ENCODE measurements at places on chromosomes 2 and 18.
A peak's percentile ranks its signal among the peaks of the same experiment; 100 is the strongest.

DNA sequence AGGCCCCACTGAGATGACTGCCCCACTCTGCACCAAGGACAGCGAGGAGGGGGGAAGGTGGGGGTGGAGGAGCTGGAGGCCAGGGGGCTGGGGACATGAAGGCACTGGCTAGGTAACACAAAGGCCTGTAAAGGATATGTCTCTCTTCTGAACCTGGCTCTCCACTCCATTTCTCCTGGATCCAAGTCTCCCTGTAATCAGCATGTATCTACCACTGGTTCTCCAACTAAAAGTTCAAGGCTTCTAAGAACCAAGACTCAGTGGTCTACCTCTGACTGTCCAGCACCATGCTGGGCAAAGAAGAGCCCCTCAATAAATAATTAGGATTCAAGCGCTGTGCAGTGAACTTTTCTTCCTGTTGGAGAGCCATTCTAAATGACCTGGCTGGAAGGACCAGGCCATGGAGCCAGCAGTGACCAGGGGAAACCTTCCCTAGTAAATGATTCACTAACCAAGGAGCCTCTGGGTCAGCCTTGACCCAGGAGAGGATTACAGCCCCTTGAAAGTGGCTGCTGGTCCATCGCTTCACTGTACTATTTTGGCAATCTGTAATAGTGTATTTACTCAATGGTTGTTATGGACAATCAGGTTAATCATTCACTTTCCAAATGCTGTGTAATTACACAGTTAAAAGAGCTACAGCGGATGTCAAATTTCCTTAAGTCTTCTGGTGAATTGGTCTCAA is 73.2 kb downstream of the BCL11A start:
- DNase-seq, result no peak

DNA sequence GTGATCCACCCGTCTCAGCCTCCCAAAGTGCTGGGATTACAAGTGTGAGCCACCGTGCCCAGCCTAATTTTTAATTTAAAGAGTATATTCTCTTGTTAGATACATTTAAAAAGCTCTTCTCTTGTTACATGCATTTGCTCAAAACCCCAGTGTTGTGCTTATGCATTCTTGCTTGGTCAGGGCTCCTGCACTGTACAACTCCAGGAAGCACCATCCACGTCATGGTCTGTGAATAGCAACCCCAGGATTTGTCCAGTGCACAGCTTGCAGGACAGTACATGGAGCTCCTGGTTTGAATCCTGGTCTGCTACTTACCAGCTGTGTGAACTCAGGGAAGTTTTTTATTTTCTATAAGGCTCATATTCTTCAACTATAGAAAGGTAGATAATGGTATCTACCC is 80.8 kb downstream of the MDH1 start:
- DNase-seq, result no peak

DNA sequence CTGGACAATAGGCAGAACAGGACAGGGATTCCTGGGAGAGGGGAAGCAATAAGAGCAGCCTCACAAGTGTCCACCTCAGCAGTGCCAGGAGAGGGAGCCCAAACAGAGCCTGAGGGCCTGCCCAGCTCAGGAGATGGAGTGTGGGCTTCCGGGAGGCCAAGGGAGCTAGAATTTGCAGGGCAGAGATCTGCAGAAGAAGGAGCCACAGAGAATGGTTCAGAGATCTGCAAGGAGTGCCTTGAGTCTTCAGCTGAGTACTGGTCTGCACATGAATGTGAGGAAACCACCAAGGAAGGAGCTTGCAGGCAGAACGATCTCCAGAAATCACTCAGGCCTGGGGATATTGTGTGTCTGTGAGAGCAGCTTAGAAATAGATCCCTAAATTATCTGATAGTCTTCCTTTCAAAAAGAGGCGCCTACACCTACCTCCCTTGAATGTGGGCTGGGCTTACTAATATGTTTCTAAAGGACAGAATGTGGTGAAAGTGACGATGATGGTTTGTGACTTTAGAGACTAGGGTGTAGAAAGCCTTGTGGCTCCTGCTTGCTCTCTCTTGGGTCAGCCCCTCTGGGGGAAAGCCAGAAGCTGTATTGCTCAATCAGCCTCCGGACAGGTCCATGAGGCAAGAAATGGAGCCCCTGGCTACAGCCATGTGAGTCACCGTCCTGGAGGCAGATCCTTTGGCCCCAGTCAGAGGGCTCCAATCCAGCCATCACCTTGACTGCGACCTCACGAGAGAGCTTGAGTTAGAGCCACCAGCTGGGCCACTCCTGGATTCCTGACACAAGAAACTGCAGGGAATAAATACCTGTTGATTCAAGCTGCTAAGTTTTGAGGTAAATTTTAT is 7.6 kb upstream of the LPIN1 start:
- DNase-seq, result peak; percentile 76

- DNase-seq, result no peak
Measured at GRCh38 chr2:147553775-147554271, 291.0 kb upstream of the ACVR2A start.

- no peak for DNase-seq
Measured at GRCh38 chr2:182903566-182903965, 37.1 kb upstream of the FRZB start.

Data from fibroblast of upper back skin (primary cell).